ENCODE measurements at places on chromosomes 11 and 22.
A peak's percentile ranks its signal among the peaks of the same experiment; 100 is the strongest.

DNA sequence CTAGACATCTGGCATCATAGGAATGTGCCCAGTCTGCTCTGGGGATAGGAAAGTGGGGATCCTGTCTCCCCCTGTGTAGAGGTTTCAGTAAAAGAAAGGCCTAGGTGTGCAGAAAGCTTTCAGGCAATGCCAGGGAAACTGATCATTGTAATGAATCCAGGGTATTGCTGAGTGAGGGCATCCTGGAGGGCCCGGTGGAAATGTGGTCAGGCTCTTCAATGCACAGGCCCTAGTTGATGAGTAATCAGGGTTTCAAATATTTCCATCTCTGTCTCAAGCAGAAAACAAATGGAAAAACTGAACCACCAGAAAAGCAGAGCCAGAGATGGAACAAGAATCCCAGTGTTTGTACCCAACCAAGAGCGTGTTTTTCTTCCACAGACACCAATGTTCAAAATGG lies 2.0 kb downstream of the CD3E start:
- DNase-seq = no peak

- peak; percentile 88 for DNase-seq
Observed at GRCh38 chr11:26792941-26793340, 71.1 kb upstream of the SLC5A12 start.

GRCh38 chr11:18492888-18493287 lies 33.9 kb downstream of the TSG101 start:
- DNase-seq = no peak

- no peak for DNase-seq
Observed at GRCh38 chr22:32699001-32699582, 102.4 kb upstream of the TIMP3 start.

DNA sequence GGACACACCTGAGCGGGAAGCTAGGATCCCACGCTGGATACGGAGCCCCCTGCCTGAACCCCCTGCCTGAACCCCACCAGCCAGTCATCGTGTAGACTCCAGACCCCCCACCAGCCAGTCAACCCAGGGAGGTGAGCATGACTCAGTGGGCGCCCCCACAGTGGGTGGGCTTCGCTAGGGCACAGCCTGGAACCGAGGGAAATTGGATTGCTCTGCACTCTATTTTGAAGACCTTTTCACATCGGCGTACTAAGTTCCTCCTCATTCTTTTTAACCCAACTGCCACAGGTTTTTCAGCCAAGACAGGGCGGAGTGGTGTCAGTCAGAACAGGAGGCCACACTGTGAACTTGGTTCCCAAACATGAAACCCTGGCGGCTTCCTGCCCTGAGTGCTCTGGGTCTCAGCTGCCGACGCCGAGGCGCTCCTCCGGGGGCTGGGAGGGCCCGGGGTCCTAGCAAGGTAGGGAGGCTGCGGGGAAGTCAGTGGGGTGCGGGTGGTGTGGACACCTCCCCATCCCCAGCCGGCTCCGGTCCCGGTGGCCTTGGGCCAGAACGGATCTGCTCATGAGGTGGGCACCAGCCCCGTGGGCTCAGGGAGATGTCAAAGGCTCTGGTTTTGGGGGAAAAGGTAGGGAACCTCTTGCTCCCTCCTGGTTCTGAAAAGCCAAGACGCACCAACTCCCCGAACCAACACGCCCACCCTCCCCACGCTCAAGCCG lies 57.0 kb downstream of the BRD1 start:
- DNase-seq = no peak

DNA sequence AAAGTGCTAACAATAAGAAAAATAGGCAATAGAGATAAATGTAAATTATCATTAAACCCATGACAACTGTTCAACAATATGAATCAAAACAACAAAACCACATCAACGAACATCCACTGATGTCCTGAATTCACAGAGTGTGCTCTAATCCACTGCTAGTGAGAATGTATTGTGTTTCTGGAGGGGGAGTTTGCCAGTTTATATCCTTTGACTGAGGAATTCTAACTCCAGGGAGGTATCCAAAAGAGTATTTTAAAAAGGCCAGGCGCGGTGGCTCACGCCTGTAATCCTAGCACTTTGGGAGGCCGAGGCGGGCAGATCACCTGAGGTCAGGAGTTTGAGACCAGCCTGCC lies 1.7 kb upstream of the WEE1 start:
- no peak for DNase-seq

GRCh38 chr11:133227632-133228111 lies 304.6 kb downstream of the OPCML start:
- no peak for DNase-seq
